Activated CD4-positive, alpha-beta memory T cell treated with anti-CD3 and anti-CD28 coated beads, Interleukin-2, amount 10 ng/mL, durations not matched to agents 7 days and 5 days (primary cell): ENCODE measurements at places on chromosomes 6 and 20. TPM values are rescaled to one million over a fixed set of nuclear protein-coding genes. Genes with fewer than 3 reads are reported as not detected.
A peak's percentile ranks its signal among the peaks of the same experiment; 100 is the strongest.

Gene KCNK16
- not detected for total RNA-seq

DNA sequence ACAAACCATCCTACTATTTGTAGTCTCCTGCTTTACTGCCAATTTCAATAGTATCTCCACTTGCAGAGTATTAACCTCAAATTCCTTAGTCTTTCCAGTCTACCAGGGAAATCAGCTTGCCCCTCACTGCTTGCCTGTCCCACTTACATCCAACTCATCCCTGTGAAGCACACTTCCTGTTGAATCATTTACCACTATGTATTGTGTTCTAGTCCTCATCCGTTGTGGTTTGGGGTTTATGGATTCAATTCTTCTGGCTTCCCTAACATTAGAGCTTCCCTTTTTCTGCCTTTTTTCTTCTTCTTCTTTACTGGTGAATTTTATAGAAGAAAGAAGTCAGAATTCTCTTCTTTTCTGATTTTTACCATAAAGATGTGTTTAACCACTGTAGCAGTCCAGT, 5.1 kb upstream of the TXLNB start:
- H3K27ac ChIP-seq: no peak overlapping the region
- H3K36me3 ChIP-seq: no peaks in the 10 kb centered on the region
- no peaks in the 10 kb centered on the region for H3K27me3 ChIP-seq

- no peaks in the 10 kb centered on the region for H3K27me3 ChIP-seq
- DNase-seq: no peak
- peak overlapping the region; percentile 97 for H3K4me3 ChIP-seq
- H3K27ac ChIP-seq: peak overlapping the region; percentile 89
Observed at GRCh38 chr6:8064638-8065518, 689 bp upstream of the BLOC1S5 start.

DNA sequence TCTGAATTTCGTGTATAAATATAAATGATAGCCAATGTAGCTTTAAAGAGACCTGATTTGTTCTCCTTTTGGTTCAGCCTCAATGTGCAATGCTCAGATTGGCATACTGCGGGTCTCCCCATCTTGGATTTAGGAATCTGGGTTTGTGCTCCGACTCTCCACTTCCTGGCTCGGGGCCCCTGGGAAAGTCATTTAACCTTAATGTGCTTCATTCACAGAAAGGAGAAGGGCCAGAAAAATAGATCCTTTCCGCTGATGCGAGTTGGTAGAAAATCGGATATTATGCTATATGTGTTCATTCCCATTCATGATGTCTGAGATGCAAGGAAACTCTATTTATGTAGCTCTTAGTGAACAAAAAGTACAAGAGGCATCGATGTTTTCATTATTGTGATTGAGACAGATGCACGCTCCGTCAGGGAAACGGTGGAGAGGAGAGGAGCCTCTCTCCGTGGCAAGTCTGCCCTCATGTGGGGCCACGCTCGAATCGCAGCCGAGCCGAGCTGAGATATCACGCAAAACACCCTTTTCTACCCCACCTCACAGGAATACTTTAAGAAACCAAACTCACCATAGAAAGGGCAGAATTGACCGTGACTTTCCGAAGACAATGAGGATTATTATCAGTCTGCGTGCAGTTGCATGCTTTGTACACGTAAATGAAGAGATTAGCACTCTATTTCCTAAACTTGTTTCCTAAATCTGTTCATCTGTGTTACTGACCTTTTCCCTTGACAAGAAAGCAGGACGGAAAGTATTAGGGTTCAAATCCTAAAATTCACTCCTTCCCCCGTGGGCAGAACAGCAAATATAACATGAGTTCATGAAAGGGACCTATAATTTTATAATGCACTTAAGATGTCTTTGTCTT, 136.6 kb downstream of the COL9A1 start:
- H3K4me1 ChIP-seq: no peaks in the 10 kb centered on the region
- peak; percentile 39 for DNase-seq
- H3K27ac ChIP-seq: no peak overlapping the region
- peaks cover 29% of the 10 kb centered on the region for H3K27me3 ChIP-seq
- H3K4me3 ChIP-seq: no peak overlapping the region

DNA sequence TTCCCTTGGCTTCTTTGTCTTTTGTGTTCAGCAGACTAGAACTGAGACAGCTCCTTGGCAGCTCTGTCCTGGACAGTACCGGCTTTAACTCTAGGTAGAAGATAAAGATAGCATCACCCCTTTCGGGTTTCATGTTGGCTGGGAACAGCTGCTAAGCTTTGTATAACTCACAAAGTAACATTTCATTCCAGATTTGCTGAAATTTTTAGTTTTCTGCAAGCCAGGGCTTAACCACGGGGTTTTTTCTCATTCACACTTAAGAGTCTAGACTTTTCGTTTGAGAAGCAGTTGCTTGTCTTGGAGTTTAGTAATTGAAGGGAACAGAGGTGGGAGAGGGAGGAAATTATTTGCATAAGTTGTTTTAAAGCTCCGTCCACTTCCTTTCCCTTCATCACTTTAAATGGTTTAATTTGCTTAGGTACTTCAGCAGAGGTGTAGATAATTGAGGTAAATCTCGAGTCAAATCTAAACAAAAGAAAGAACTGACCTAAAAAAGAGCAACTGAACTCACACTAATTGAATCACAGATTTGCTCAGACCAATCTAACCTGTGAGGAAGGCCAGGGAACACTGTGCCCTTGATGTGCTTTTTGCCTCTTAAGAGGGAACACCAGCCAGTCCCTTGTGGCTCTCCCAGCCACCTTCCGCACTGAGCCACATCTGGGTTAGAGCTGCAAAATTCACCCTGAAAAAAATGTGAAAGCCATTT, 48.3 kb downstream of the RREB1 start:
- H3K4me3 ChIP-seq: no peak overlapping the region
- H3K36me3 ChIP-seq: peaks cover 22% of the 10 kb centered on the region
- no peak overlapping the region for H3K27ac ChIP-seq
- DNase-seq: no peak

DNA sequence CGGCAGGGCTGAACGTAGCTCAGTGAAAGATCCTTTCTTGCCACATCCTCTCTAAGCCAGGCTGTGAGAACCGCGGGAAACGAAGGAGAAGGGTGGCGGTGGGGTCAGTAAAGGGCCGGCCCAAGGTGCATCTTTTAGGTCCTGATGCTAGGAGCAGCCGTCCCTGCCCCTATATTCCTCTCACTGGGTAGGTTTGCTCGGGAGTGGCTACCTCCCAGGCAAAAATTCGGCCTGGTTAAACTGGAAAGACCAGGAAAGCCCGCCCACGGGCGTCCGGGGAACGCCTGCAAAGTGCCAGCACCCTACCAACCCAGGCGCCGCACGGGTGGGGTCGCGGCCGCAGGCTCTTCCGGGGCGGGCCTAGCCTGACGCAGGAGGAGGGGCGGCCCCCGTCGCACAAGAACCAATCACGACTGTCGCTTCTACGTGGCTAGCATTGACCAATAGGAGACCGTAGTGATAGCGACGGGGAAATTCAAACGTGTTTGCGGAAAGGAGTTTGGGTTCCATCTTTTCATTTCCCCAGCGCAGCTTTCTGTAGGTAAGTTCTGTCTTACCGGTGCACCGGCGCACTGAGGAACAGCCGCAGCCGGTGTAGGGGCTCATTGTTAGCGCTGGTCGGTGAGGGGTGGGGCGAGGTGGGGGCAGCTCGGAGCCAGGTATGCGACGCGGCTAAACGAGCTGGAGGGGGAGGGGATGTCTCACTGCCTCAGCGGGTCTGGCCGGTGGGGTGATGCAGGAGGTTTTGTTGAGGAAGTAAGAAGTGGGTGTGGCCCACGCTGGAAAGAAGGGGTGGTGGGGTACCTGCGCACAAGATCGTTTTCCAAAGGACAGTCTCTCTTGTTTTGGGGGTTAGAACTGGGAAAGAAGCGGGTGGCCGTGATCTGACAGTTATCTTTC, at the start of gene TTK:
TSS of gene TTK (plus strand) at position 477 of the 900 bp plus-strand sequence. CDS start 1,195 bp downstream, outside the sequence.
- peaks cover 45% of the 10 kb centered on the region for H3K4me1 ChIP-seq
- peaks cover 6% of the 10 kb centered on the region for H3K27me3 ChIP-seq
- peak within 1 kb of the TSS; percentile 91 for H3K4me3 ChIP-seq

Gene SLPI
- 0.45 TPM for total RNA-seq

DNA sequence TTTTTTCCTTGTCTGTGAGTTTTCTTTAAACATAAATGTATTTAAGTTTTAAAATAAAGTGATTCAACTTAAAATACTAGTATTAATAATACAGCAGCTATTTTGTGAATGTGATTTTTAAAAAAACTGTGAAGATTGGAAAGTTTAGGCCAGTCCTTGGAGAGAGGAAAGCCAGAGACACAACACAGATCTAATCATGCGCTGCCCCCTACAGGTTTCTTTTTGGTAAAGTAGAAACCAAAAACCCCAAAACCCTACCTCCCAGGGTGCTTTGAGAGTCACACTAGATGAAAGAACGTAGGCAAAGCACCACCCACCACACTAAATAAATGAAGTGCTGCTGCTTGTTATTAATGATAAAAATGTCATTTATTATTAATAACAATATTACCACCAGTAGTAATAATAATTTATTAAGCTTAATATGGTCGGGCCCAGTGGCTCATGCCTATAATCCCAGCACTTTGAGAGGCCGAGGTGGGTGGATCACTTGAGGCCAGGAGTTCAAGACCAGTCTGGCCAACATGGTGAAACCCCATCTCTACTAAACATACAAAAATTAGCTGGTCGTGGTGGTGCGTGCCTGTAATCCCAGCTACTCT, 33.7 kb downstream of the SLC9A8 start:
- H3K27me3 ChIP-seq: no peaks in the 10 kb centered on the region
- H3K4me1 ChIP-seq: peaks cover 18% of the 10 kb centered on the region
- peaks cover 41% of the 10 kb centered on the region for H3K36me3 ChIP-seq
- DNase-seq: peak; percentile 50
- H3K4me3 ChIP-seq: no peak overlapping the region
